ENCODE measurements at places on chromosomes 5 and 9. TPM values are rescaled to one million over a fixed set of nuclear protein-coding genes. Genes with fewer than 3 reads are reported as not detected.
A peak's percentile ranks its signal among the peaks of the same experiment; 100 is the strongest.

DNA sequence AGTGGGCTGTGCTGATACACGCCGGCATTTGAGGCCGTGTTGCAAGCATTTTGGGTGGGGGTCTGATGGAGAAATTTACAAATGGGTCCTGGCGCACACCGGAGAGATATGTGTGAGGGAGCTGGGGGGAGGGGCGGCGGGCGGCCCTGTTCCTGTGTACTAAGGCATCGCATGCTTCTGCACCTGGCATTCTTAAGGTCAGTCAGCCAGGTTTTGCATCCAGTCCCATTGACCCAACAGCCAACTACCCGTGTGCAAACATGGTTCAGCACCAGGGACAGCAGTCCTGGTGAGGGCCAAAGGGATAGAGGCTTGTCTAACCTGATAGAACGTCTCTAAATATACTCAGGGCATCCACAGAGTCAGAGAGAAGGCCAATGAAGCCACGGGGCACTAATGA is 839 bp downstream of the GABRG2 start:
- DNase-seq, result no peak

DNA sequence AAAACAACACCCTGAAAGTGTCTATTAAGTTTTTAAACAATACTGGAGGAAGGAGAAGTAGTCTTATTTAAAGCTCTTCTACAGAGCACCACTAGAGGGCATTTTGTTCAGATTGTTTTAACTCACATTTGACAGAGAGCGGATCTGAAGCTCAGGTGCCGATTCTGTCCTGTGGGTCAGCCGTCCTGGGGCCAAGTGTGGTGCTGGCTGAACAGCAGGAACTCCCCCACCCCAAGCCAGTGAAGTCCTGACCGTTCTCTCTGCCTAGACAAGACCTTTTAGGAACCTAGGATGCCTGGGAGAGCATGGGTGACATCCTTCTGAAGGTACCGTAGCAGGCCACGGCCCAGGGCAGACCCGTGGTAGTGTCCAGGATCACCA is 3.9 kb downstream of the EXOC3 start:
- DNase-seq, result peak; percentile 74

DNA sequence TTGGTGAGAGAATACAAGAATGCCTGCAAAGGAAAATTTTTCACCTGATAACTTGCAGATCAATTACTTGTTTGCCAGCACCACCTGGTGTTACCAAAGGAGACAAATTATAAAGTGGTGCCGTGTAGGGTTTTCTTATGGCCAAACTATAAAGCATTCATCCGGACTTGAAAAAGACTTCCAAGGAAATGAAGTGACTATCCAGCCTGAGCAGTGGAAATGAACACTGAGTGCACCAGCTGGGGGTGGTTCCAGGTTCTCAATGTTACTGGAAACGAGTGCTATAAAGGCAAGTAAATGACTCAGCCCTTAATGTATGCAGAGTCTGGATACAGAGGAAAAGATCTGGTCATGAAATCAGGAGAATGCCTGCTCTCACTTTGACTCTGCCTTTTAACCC is 113.1 kb downstream of the DNAH5 start:
- no peak for DNase-seq

GRCh38 chr5:35306716-35307365 is 76.6 kb upstream of the PRLR start:
- DNase-seq, result no peak

- DNase-seq, result no peak
Measured at GRCh38 chr5:119743927-119744326, 114.6 kb downstream of the FAM170A start.

DNA sequence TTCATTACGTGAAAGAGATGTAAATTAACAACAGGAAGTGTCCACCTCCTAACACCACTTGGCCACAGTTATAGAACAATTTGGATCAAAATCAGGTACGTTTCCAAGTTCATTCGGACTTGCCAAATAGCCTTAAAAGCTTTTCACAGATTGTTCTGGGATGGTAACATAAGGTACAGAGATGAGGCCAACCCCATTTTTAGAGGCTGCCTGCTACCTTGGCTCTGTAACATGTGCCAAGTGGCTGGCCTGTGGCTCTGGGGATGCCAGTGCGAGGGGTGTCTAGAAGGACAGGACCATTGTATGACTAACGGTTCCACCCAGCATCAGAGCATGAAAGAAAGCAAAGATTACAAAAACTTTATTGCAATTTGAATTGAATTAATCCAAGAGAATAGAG is 91.0 kb downstream of the LHFPL2 start:
- no peak for DNase-seq

GRCh38 chr5:16913187-16914107 is 22.6 kb downstream of the MYO10 start:
- no peak for DNase-seq

DNA sequence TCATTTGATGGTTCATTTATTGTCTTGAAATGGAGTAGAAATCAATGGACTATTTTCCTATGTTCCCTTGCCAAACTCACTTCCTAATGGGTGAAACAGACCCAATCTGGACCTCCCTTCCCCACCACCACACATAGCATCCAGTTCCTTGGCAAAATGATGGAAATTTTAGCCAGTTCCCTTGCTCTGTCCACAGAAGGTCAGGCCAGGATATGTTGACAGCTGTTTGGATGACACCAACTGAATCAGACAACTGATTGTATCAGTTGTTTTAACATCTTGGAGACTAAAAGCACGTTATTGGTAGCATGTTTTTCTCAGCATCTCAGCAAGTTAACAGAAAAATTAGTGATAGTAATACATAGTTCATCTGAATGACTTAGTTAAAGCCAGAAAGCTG is 534.8 kb downstream of the PSAT1 start:
- no peak for DNase-seq

DNA sequence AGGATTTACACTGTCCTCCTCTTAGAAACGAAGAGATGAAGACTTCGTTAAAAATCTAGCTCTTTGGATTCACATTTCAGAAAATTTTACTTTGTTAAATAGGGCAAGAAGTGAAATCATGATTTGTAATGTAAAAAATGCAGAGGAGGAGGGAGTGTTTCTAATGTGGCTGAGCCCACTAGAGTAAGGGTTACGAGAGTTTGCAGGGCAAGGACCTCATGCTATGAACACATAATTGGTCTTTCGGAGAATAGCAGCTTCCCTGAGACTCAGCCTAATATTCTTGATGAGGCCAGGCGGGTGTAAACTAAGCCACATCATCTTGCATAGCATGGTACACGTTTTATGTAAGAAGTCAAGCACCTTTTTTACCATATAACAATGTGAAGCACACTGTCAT is 191.0 kb upstream of the ADAMTS16 start:
- DNase-seq, result no peak

The SREK1 gene
- 102 TPM for total RNA-seq

The MYO10 gene
- total RNA-seq, result 34.0 TPM

The POU5F2 gene
- 4.6 TPM for total RNA-seq

The PPP1R26 gene
- total RNA-seq, result 9.8 TPM

Measured in spleen (tissue), 13 donors.